ENCODE measurements at places on chromosomes 1 and 21.

DNA sequence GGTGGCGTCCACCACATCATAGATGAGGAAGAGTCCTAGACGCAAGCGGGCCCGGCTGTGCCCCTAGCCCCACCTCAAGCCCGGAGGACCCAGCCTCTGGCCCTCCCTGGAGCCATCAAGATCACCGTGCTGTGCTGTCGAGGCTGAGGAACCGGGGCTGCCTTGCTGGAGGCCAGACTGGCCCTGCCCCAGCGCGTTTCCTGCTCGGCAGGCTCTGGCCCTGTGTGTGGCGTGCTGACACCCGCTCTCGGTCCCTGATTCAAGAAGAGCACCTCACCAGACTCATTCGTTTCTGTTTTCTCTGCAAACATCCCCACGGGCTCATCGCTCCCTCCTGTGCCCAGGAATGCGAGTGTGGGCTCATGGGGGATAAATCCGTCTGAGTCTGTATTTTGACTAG is 51.1 kb downstream of the GLIS1 start:
- no peak for DNase-seq

DNA sequence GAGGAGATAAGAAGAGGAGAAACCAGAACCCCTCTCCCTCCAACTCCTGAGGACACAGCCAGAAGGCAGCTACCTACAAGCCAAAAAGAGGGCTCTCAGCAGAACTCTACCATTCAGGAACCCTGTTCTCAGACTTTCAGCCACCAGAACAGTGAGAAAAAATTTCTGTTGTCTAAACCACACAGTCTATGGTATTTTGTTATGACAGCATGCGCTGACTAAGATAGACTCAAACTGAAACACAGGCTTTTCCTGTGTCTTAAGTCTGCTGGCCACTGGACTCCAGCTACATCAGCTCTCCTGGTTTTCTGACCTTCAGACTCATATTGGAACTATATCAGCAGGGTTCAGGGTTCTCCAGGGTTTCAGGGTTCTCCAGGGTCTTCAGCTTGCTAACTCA is 126.5 kb upstream of the TNFSF4 start:
- no peak for DNase-seq

DNA sequence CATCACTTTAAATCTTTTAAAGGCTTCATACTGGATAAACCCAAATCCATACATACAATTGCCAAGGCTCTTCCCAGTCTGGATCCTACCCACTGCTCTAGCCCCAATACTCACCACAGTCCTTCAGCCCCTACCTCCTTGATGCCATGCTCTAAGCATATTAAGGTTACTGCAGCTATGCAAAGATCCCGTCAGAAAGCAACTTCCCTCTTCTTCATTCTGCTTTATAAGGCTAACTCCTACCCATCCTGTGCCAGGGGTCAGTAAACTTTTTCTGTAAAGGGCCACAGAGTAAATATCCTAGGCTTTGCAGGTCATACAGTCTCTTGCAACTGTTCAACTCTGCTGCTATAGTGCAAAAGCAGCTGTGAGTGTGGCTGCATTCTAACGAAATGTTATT is 34.3 kb upstream of the MTF1 start:
- no peak for DNase-seq

DNA sequence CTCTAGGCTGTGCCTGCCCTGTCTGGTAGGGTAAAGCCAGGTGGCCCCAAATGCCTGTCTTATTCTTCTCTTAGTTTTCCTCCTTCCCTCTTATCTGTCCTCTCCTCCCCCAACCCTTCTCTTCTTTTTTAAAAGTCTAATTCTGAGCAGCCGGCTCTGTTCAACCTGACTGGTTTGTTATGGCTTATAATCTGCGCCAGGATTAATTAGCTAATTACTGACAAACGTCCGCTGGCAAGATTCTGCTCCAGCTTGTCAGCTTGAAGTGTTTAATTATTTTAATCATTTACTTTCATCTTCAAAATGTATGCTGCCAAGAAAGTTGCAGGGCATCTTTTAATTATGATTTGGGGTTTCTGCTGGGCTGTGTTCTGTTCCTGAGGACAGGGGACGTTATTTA is 27.2 kb upstream of the PSMB2 start:
- DNase-seq = no peak

GRCh38 chr1:104856091-104856490 is 1106.4 kb downstream of the AMY1C start:
- DNase-seq = no peak

- no peak for DNase-seq
These were observed 211.0 kb downstream of the PDE4B start for GRCh38 chr1:66003690-66004089.

DNA sequence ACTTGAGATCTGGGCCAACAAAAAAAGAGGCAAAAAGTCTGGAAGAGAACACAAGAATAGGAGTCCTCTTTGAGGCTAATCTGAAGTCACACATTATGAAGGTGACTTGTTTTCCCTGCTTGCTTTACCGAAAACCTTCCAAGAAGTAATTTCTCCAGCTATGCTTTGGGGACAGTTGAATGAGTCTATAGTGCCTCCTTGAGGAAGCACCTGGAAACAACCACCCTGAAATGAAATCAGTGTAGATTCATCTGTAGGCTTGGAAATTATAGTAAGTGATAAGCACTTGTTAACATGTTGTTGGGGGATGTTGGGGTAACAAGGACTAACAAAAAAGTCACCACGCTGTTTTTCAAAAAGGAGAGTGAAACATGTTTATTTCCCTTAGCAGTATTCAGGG is 23.4 kb upstream of the RPTN start:
- DNase-seq = no peak

DNA sequence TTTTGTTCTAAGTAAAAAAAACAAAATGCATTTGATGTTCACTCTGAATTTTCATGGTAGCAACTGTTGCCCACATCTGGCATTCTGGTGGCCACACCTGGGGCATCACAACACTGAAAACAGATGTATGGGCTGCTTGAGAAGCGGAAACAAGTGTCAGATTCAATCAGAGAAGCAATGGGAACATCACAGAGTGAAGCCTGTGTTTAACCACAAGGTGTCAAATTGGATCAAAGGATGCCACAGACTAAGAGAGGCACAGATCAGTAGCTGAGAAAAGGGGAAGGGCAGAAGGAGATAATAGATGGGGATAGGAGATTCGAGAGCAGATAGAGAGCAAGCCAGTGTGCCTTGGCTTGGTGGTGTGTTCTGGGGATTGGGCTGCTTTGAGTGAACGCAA is 49.8 kb upstream of the MTF2 start:
- DNase-seq = no peak

- DNase-seq = no peak
These were observed 79.6 kb downstream of the RGL1 start for GRCh38 chr1:183884526-183884925.

DNA sequence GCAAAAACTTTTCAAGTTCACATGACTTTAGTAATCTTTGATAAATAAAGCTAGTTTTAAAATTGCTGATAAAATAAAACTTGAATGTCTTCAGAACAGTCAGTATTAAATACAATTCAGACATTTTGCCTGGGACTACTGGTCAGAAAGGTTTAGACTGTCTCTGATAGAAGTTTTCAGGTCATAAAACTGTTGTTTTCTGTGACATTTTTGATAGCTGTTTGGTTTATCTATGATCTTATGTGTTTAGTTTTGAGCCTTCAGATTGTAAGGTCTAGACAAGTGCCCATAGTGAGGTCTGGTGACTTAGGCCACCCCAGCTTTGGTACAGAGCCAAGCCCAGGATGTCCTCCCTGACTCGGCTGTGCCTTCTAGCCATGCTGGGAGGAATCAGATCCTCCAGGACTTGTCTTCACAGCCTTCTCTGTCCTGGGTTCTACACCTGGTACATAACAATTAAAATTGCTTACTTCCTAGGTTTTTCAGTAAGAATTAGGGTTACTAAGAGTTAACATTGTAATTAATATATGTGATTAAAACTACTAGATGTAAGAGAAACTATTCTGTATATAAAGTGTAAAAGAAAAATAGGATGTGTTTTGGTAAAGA is 15.1 kb upstream of the DNAH14 start:
- DNase-seq = no peak

GRCh38 chr1:209105701-209106100 is 477.8 kb upstream of the CAMK1G start:
- DNase-seq = no peak

DNA sequence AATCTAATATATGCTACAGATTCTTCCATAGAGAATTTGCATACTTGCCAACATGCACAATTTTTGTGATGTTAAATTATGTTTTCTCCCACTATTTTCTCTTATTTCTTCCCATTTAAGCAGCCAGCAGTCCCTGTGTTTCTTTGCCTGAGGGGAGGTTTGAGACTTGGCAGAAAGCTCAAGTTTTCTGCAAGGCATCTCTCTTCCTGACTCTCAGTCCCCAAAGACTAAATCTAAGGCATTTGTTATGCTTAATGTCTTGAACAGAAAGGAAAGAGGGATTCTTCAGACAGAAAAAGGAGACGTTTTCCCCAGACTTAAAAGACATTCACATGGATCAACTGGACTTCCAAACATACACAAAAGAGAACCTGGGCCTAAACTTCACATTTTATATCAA is 354.4 kb downstream of the RYR2 start:
- no peak for DNase-seq

DNA sequence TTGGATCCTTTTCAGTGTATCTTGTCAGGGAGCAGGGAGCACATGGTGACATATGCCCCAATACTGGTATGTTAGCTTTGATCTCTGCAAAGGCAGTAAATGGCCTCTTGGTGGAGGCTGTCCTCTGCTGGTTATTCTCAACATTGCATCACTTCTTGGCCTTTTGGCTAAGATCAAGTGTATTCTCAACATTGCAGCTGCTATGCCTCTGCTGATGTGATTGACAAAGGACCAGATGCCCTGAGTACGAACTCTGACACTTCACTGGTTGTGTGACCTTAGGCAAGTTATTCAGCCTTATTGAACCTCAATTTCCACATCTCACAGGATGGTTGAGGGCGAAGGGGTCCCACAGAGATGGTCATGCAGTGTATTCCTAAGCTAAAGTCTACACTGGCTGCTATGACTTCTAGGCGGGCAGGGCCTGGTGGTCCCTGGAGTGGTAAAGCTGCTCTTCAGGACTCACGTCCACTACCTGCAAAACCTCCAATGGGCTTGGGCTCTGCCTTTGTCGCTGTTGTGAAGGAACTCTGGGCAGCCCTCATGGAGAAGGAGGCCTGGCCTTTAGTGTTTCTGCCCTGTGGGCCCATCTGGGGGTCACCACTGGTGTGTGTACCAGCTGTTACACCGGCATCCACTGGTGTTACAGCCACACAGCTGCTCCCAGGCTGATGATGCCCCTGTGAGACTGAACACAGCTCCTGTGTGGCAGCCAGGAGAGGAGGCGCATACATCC is 64.8 kb downstream of the DNTTIP2 start:
- DNase-seq = peak; percentile 71

- DNase-seq = no peak
These were observed 34.4 kb upstream of the ZNF648 start for GRCh38 chr1:182095946-182096345.

- DNase-seq = no peak
These were observed 120.0 kb downstream of the PEX14 start for GRCh38 chr1:10594595-10595223.

DNA sequence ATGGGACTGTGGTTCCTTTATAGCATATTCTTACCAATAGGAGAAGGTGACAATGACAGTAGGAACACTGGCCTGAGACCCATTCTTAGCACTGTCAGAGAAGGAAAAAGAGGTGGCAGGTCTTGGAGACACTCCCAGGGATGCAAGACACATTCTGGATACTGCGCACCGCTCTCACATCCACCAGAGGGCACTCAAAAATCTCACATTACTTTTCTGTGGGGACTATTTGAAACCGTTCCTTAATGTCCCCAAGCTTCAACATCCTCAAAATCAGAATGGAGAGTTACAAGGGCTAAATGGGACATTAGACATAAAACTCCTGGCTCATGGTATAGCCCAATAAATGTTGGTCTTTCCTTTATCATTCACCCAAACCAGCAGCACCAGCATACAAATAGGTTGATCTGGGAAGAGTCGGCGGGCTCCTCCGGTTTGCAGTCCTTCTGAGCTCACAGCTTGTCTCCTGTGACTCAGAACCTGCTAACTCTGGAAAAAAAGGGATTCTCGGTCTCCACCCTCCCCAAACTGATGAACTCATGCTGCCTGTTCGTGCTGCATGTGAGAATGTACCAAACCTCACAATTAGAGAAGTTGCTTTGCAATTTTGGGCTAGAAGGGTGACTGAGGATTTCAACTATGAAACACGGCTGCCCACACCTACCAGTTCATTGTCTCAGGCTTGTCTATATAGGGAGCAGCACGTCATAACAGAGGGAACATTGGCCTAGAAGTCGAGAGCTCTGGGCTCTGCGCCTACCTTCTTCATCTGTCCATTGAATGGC is 40.2 kb downstream of the IL12RB2 start:
- DNase-seq = peak; percentile 32

DNA sequence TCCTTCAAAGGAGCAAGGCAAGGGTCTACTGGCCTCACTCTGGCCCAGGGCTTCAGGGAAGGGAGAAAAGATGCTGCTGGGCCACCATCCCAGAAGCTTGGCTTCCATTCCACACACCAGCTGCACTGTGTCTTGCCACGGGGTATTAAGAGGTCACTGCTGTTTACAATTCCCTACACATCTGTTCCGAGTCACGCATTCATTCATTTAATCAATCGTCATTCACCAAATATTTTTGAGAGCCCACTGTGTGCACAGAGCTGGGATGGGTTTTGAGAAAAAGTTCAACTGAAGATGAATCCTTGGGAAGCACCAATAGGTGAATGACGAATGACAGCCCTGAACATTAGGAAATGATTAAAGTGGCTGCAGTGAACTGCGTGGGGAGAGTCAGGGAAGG is 101.7 kb downstream of the NAV1 start:
- no peak for DNase-seq

DNA sequence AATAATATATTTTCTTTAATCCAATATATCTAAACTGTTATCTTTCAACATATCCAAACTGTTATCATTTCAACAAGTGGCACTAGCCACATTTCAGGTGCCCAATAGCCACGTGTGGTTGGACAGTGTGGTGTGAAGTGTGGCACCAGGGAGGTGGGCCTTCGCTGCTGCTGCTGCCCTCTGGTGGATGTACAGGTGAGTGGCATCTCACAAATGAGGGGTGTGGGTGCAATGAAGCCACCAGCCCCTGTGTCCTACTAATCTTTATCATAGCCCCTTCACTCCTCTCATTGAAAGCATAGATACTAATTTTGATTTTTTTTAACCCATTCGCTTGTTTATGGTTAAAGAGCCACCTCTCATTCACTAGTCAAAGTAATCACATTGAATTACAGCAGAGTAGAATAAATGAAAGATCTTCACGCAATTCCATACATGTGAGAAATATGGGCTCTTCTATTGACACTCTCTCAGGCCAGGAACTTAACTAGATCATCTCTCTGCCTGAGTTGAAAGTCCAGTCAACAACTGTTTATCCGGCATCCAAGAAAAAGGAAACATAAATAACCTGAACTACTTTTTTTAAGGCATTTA is 499.2 kb downstream of the OMA1 start:
- DNase-seq = no peak

DNA sequence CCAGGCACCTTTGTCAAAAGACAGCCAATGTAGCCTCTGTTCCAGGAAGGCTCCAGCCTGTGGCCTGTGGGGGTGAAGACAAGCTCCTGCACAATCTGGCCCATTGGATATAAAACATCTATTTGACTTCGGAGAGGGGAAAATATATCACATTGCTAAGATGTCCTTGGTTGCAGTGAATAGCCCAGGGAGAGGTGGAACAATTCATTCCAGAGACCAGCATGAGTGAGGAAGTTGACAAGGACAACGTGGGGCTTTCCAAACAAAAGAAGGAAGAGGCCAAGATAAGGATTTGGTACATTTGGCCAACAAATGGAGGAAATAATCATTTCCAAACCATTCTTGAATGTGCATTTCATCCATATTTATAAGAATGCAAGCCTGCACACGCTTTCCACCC is 187.0 kb downstream of the ETS2 start:
- DNase-seq = no peak

GRCh38 chr21:33981391-33982101 is 65.9 kb upstream of the ATP5PO start:
- DNase-seq = no peak
